ENCODE measurements at places on chromosomes 7 and 10.

- no peak for DNase-seq
These were observed 84.2 kb upstream of the FRMD4A start for GRCh38 chr10:14414901-14415300.

- no peak for DNase-seq
These were observed 22.5 kb upstream of the ASCC1 start for GRCh38 chr10:72238392-72239175.

DNA sequence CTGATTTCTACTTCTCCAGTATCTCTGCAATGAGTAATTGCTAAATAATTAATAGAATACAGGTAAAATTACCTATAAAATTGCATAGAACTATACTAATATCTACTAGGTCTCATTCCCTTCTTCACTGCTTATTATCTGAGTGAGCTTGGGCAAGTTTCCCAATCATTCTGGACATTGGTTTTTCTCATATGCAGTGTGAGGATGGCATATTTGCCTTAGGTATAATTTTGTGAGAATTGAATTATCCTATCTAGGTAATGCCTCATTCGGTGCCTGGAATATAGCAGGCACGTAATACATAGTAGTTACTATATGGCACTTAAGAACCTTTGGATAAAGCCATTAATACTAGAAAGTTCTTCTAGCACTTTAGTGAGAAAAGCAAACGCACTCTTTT, 434.7 kb downstream of the GATA3 start:
- no peak for DNase-seq

GRCh38 chr7:79090543-79090942, 362.9 kb downstream of the MAGI2 start:
- DNase-seq = no peak

DNA sequence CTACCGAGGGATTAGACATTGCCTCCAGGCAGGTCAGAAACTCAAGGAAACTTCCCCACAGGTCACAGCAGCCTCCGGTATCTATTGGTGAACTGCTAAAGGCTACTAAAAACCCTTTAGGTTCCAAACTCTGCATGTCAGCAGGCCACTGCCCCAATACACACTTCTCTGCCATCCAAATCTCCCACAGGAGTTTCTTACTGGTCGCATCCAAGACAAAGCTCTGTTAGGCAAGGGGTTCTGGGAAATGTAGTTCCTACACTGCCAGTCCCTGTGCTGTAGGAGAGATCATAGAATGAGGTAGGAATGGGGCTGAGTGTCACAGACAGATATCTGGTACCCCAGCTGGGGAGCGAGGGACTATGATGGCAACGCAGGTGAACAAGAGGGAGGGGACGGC, 757.0 kb upstream of the C7orf33 start:
- no peak for DNase-seq

DNA sequence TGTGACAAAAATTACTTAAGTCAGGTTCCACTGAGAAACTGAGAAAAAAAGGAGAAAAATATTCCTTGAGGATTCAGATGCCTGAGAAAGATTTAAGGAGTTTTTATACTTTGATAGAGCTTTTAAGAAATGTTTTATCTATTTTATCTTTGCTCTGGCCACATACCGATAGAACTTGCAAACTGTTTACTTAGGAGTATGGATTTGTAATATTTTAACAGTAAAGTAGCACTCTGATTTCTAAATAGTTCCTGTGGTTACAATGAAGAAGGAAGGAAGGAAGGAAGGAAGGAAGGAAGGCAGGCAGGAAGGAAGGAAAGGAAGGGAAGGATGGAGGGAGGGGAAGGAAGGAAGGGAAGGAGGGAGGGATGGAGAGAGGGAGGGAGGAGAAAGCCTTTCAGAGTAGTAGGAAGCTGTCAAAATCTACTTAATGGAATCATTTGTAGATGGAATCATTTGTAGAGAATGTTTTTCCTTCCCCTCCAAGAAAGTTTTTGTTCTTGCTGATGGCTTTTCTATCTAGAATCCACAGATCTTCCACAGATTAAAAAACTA, 489.0 kb upstream of the ANKRD30A start:
- no peak for DNase-seq

DNA sequence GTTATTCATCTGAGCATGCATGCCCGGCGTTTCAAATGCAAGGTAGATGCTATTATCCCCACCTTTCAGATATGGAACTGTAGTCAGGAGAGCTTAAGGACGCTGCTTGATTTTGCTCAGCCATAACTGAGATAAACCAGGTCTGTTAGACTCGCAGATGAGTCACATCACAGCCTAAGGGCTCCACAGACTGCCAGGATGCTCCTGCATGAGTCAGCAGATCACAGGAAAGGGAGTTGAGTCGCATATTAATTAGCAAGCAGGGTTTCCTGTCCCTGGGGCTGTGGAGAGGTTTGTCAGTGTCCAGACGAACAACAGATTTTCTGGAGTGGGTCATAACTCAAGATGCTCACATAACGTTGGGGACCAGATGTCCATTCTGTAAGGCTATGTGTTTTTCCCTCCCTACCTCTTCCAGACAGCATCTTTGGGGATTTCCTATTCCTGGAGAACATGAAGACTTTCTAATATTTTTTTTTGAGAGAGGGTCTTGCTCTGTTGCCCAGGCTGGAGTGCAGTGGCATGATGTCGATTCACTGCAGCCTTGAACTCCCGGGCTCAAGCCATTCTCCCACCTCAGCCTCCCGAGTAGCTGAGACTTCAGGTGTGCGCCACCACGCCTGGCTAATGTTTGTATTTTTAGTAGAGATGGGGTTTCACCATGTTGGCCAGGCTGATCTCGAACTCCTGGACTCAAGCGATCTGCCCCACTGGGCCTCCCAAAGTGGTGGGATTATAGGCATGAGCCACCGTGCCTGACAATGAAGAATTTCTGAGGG, 36.7 kb downstream of the PFKFB3 start:
- peak; percentile 73 for DNase-seq

DNA sequence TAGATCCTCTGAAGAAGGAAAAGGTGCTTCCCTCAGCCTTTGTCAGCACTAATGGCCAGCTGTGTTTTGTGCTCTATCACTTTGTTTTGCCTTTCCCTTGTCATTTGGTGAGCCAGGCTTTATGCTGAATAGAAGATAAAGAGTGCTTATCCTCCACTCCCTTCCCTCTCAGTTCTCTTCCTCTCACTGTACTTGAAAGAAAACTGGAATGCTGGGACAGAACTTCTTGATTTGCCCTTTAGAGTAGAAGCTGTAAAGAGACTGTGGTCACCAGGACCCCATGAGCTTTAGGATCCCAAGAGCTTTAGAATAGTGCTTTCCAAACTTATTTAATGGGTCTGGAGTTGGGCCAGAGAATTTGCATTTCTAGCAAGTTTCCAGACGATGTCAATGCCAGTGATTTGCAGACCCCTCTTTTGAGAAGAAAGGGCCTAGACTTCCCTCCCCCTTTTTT, 81.4 kb downstream of the LRRC4 start:
- DNase-seq = no peak

DNA sequence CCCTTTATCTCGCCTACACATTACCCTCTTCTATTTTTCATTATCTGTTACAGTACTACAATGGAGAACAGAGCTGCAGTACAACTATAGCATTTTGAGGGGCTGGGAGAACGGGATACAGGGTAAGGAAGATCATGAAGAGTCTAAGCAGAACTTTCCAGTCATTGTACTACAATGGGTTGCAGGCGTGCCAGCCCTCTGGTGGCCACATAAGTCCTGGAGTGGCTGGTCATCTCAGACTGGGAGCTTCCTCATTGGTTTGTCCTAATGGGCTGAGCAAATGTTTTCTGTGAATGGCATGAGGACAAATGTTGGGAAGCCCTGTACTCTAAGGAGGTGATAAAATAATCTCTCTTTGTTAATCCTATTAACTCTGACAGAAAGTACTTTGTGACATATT, 33.0 kb downstream of the TMEM106B start:
- no peak for DNase-seq

- DNase-seq = peak; percentile 43
These were observed 8.6 kb downstream of the CAMK2G start for GRCh38 chr10:73865459-73866442.

DNA sequence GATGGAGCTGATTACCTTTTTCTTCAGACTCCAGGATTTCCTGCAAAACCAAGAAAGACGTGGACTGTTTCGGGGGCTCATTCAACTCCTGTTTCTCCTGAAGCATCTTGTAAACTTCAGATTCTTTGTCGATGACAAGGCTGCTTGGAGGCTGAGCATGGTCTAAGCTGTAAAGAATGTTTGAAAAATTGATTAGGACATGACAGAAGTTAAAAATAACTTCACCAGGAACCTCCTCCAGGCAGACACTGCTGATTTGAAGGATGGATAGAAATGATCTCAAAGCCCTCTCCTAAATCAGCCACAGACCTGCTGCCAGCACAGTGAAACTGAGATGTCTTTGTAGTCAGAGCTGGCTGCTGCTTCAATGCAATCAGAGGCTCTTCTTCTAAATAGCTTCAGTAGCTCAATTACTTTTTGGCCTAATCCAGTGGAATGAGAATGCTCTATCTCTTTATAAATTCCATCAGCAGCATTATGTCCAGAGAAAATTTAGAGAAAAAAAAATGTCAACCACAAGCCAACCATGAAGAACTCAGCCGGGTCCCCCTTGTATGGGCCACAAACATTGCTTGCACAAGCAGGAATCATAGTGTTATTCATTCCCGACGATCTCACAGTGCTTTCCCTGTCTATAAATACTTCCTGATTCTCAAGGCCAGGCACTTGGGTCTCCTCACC, 43.5 kb downstream of the PDLIM1 start:
- no peak for DNase-seq

GRCh38 chr7:70489813-70490212, 642.1 kb upstream of the GALNT17 start:
- no peak for DNase-seq

DNA sequence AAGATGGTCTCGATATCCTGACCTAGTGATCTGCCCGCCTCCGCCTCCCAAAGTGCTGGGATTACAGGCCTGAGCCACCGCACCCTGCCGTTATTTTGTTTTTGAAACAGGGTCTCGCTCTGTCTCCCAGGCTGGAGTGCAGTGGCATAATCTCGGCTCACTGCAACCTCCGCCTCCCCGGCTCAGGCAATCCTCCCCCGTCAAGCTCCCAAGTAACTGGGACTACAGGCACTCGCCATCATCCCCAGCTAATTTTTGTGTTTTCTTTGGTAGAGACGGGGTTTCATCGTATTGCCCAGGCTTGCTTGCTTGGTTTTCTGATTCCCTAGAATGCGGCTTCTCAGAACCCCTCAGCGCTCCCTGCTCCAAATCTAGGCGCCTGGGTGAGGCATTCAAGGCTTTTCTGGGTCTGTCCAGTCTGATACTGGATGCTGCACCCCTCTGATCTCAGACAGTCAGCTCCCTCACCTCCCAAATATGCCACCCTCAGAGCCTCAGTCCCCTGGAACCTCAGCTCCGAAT, 1.3 kb downstream of the TFR2 start:
- no peak for DNase-seq

GRCh38 chr7:29149036-29149435, 2.7 kb upstream of the CPVL start:
- DNase-seq = no peak

DNA sequence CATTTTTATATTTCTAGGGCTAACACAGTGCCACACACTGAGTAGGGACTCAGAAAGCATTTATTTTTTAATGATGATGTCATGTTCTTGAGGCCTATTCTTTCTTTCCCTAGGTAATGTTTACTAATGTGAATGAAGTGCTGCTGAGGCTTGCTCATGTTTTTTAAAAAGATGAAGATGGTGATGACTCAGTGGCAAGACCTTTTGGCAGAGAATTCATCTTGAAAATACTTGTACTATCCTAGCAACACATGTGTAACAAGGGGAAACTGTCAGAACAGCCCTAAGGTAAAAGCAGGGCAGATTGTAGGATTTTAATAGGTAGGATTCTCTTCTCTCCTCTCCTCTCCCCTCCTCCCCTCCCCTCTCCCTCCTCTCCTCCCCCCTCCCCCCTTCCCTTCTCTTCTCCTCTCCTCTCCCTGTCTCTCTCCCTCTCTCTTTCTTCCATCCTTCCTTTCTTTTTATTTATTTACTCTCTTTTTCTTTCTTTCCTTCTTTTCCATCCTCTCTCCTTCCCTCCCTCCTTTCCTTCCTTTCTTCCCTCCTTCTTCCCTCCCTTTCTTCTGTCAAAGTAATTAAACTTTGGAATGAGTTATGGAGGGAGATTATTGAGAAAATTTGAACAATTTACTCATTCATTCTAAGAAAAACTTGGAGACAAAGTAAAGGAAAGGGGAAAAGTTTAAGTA, 75.3 kb downstream of the ZNF92 start:
- DNase-seq = no peak

DNA sequence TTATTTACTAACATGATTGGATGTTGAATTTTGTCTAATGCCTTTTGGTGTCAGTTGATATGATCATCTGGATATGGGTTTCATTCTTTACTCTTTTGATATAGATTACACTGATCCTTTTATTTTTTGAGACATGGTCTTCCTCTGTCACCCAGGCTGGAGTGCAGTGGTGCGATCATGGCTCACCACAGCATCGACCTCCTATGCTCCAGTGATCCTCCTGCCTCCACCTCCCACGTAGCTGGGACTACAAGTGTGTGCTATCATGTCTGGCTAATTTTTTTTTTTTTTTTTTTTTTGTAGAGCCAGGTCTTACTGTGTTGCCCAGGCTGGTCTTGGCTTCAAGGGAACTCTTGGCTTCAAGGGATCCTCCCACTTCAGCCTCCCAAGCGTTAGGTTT, 27.1 kb downstream of the BMS1 start:
- DNase-seq = no peak

DNA sequence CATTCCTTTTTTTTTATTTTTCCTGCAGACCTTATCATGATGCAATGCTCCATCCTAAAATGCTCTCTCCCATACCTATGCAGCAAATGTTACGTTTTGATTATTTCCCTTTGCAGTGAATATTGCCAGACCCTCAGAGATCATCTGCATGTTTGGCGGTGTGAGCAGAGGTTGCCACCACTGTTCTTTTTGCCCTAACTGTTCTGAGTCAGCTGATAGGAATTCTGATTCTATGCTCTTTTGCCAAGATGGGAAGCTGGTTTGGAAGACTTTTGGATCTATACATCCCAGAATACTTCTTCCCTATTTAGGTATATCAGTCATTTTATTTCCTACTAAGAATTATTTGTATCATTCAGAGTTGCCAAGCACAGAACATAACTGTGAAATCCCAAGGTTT, 130.5 kb downstream of the KLF6 start:
- DNase-seq = no peak

DNA sequence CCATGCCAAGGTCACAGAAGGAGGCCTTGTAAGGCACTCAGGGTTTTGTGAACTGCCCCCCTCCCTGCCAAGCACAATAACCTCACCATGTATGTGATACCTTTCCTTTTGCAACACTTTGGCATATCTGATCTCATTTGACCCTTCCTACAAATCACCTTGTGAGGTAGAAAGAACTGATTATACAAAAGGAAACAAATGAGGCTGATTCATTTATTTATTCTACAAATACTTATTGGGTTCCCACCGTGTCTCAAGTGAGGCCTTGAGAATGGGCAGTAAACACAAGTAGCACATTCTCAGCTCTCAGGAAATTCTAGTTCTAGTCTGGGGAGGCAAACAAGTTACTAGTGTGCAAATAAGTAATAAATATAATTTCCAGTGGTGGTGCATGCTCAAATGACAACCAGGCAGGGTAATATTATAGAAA, 19.6 kb downstream of the PLCE1 start:
- no peak for DNase-seq

Measured in head of caudate nucleus (tissue), 42 donors.